ENCODE measurements at places on chromosomes 1 and 21.

DNA sequence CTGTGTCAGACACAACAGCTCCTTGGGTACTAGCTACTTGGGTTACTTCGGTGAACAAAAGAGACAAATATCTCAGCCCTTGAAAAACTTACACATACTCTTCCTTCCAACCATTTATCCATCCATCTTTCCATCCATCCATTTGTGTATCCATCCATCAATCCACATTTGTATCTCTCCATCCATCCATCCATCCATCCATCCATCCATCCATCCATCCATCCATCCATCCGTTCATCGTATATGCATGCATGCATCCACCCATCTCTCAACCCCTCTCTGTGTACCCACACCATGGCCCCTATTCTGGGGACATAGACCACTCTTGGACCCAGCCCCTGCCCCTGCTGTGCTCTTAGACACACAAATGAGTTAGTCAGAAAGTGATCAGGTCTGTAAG is 40.2 kb downstream of the FAAH start:
- no peak for DNase-seq

GRCh38 chr1:193190096-193190744 is 3.8 kb upstream of the B3GALT2 start:
- DNase-seq: no peak

DNA sequence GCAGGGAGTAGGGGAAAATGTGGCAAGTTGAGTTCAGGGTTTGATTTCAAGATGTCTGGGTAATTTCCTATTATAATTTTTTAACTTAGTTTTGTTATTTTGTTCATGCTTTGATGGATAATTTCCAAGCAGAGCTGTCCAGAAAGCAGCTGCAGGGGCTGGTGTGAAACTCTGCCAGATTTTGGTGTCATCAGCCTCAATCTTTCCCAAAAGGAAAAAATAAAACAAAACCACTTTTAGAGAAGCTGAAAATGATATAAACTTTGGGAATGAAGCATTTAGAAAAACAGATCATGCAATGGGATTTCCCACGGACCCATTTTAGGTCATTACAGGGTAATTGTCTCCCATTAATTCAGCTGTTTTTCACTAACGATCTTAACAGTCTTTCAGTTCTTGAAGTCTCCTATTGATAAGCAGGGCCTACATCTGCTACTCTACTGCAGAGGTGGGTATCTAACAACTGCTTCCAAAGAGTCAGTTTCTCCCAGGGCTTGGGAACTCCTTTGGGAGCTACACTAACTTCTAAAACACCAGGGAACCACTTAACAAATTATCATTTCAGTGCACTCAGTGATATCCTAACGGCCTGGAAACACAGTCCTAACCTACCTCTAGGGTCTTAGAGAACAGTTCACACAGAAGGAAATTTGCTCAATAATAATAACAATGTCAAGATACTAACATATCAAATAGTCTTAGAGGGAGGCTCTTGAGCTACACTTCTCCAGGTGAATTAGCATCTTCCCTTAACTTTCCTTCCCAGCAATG is 12.3 kb downstream of the ZNF436 start:
- no peak for DNase-seq

- no peak for DNase-seq
Measured at GRCh38 chr1:228140724-228141225, 696 bp downstream of the GUK1 start.

DNA sequence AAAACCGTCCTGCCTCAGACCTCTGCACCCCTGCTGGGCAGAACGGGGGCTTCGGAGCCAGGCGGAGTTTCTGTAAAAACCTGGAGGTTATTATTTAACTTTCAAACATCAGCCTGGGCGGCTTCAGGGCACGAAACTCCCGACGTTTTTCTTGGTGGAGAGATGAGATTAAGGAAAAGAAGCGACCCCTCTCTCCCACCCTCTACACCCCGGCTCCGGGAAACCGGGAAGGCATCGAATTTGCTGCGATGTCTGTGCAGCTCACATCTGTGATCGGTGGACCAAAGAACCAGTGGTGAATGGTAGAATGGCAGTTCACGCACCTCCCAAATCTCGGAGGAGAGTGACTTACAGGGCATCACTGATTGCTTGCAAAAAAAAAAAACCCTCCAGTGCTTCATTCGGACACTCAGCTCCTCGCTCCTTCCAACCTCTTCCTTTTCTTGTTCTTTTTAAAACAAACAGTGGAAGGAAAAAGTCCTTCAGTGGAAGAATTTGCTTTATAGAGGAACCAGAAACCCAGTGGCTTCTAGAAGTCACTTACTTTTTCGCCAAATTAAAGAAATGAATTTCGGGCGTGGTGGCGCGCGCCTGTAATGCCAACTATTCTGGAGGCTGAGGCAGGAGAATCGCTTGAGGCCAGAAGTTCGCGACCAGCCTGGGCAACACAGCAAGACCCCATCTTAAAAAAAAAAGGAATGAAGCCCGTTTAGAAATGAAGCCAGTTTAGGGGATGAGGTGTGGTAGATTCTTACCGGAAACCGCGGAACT is 884 bp downstream of the PHACTR4 start:
- peak; percentile 14 for DNase-seq

- no peak for DNase-seq
Measured at GRCh38 chr1:109252893-109253802, 3.8 kb downstream of the CELSR2 start.

- DNase-seq: no peak
Measured at GRCh38 chr1:234662148-234662547, 52.2 kb upstream of the IRF2BP2 start.

DNA sequence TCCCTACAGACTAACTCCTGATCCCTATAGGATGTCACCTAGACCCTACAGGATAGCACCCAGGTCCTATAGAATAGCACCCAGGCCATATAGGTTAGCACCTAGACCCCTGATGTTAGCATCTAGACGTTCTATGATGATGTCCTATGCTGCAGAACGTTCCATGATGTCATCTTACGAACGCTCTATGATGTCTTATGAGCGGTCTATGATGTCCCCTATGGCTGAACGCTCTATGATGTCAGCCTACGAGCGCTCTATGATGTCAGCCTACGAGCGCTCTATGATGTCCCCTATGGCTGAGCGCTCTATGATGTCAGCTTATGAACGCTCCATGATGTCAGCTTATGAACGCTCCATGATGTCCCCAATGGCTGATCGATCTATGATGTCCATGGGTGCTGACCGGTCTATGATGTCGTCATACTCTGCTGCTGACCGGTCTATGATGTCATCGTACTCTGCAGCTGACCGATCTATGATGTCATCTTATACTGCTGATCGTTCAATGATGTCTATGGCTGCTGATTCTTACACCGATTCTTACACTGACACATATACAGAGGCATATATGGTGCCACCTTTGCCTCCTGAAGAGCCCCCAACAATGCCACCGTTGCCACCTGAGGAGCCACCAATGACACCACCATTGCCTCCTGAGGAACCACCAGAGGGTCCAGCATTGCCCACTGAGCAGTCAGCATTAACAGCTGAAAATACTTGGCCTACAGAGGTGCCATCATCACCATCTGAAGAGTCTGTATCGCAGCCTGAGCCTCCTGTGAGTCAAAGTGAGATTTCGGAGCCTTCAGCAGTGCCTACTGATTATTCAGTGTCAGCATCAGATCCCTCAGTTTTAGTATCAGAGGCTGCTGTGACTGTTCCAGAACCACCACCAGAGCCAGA is 9.5 kb downstream of the SON start:
- no peak for DNase-seq

- no peak for DNase-seq
Measured at GRCh38 chr1:29546496-29546895, 310.2 kb downstream of the PTPRU start.

GRCh38 chr1:56446531-56447098 is 132.7 kb downstream of the PLPP3 start:
- DNase-seq: no peak

GRCh38 chr1:100087396-100087795 is 45.3 kb downstream of the SASS6 start:
- no peak for DNase-seq

DNA sequence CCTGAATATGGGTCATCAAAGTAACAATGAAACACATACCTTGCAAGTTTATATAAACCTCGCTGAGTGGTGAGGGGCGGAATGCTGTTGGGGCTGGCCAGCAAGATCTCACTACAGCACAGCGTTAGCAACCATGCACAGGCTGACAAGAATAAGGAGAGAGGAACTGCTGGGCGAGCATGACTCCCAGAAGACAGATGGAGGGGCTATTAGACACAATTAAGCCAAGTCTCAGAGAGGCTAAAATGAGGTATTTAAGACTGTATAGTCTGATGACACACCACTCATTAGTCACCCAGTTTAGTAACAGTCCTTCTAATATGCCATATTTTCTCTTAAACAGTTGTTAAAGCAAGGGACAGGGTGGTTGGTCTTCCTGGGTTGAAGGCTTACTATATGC is 340.2 kb upstream of the NR5A2 start:
- DNase-seq: no peak

DNA sequence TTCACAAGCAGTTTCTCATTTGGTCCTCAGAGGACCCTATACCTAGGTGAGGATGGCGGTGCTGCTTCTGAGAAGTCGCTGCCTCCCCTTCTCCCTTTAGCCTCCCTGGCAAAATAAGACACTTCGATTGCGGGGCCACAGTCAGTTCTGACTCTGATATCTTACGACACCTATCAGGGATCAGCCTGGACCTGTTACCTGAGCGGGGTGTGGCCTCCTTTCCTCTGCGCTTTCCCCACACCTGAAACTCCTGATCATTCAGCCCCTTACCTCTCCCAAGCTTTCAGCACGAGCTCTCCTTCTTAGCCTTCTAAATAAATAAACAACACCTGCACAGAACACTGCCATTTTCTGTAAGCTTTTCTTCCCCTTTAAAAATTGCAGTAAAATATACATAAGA is 24.6 kb upstream of the GPR137B start:
- no peak for DNase-seq

- DNase-seq: no peak
Measured at GRCh38 chr1:203207751-203208150, 21.2 kb upstream of the CHI3L1 start.

DNA sequence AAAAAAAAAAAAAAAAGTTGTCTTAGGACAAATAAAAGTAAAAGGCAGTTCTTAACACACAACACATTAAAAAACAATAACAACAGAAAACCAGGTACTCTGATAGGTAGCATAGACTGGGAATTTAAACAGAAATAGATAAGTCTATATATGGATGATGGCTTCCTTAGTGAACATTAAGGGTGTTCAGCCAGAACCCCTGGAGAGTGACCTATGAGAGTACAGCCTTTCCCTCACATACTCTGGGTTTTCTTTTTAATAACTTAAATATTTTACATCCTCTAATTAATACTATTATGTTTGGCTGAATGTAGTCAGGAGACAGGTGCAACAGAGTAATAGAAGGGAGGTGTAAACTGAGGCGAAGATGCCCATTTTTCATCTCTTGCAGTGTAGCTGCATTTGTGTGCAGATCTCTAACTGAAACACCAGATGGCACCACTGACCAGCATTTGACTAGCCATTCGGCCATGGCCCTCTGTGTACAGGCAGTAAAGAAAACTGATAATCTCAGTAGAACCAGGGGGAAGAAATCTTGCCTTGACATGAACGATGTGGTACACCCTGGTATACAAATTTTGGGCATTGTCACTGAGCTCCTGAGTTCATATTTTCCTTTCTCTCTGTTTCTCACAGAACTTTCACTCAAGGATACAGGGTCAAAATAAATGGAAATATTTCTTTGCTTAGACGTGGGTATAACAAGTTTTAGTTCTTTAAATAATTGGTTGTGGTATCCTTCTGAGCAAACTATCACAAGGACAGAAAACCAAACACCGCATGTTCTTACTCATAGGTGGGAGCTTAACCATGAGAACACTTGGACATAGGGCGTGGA is 7.6 kb downstream of the TTF2 start:
- peak; percentile 24 for DNase-seq

- no peak for DNase-seq
Measured at GRCh38 chr1:221783437-221783836, 41.5 kb upstream of the DUSP10 start.

- DNase-seq: no peak
Measured at GRCh38 chr21:36166705-36167104, 10.1 kb downstream of the DOP1B start.

DNA sequence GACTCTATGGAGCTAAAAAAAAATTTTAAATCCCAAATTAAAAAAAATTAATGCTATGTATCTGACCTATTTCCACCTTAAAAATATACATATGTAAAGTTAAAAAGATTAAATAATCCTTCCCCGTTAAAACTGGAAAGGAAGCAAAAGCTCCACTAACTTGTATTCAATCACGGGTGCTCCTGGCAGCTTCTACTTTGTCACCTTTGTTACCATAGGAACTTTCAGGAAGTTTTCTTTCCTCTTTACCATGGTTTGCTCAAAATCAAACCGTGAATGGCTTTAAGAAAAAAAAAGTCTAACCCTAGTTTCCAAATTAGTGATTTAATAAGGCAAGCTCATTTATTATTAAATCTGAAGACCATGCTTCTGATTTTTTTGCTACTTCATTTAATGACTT is 3.5 kb downstream of the GPATCH2 start:
- DNase-seq: no peak

DNA sequence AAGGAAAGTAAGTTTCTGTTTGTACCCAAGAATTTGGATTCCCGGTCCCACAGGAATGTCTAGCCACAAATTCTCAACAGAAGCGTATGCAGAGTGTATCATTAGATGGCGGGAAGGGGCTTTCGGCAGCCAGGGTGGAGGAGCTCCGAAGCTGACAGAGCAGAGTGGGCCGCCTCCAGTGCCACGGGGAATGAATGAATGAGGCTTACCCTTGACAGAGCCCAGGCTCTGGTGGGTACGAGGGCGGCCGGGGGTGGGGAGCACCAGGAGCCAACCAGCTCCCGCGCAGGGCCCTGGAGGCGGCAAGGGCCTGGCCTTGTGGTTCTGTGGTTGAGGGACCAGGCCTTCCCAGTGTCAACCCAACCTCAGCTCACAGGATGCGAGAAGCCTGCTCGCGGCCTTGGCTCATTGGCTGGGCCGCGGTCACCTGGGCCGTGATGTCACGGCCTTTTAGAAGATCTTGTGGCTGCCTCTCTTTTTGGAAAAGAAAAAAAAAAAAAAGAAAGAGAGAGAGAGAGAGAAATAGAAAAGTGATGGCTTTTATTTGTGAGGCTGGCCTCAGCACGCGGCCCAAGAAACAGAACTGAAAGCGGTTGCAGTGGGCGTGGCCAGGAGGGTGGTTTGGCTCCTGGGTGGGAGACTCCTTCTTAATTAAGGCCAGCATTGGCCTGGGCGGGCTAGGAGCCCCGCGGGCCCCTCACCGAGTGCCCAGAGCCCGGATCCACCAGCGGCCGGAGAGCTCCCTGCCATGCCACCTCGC is 34.9 kb upstream of the RUNX3 start:
- peak; percentile 78 for DNase-seq

GRCh38 chr1:45134461-45134873 is 71.9 kb downstream of the ZSWIM5 start:
- DNase-seq: no peak

GRCh38 chr1:70319750-70320149 is 34.8 kb downstream of the ANKRD13C start:
- DNase-seq: no peak

DNA sequence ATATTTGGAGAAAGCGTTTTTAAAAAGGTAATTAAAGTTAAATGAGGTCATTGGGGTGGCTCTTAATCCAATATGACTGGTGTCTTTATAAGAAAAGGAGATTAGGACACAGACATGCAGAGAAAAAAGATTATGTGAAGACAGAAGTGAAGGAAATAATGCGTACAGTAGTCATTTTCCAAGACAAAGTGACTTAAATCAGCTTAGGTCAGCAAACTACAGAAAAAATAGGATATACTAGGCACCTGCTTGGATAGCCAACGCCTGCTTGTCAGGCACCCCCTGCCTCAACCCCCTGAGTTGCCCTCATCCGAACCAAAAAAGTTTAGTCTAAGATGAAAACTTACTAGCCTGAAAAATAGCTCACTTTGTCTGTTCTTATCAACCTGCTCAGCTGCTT is 58.2 kb upstream of the SPAG17 start:
- no peak for DNase-seq

Measured in activated naive CD4-positive, alpha-beta T cell treated with anti-CD3 and anti-CD28 coated beads, Interleukin-2, amount 50 U/mL, for 16 hours (primary cell).